Aorta (tissue), 5 donors: ENCODE measurements at places on chromosomes 16 and 17.
A peak's percentile ranks its signal among the peaks of the same experiment; 100 is the strongest.

GRCh38 chr17:75557852-75558665 lies 29.5 kb upstream of the MYO15B start:
- H3K4me3 ChIP-seq = no peak overlapping the region
- no peaks in the 10 kb centered on the region for H3K4me1 ChIP-seq
- H3K27me3 ChIP-seq = no peaks in the 10 kb centered on the region

DNA sequence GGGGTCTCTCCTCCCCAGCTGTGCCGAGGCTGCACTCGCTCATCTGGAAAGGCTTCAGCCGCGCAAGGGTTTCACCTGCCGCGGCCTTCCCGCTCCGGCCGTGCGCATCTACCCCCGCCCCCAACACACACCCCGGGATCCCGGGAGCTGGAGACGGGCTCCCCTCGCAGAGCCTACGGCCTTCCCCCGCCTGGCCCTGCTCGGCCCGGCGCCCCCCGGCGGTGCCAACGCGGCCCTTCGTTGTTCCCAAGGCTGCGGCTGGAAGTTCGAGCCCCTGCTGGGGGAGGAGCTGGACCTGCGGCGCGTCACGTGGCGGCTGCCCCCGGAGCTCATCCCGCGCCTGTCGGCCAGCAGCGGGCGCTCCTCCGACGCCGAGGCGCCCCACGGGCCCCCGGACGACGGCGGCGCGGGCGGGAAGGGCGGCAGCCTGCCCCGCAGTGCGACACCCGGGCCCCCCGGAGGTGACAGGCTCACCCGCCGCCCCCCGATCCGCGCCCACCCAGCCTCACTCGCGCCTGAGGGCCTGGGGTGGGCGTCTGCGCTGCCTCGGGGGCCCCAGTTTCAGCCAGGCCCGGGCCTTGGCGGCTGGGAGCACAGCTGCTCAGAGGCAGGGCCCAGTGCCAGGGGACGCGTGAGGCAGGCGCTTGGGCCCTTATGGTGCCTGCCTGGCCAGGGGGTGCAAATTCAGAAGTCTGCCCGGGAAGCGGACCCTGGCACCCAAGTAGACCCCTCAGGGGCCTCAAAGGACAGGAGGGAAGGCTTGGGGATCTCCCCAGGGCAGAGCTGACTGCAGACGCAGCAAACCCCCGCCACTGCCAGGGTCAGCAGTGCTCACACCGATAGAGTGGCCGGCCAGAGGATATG lies 11.2 kb downstream of the GALK1 start:
- no peak overlapping the region for H3K4me3 ChIP-seq
- no peak overlapping the region for H3K27ac ChIP-seq
- no peaks in the 10 kb centered on the region for H3K27me3 ChIP-seq
- peak; percentile 91 for DNase-seq

DNA sequence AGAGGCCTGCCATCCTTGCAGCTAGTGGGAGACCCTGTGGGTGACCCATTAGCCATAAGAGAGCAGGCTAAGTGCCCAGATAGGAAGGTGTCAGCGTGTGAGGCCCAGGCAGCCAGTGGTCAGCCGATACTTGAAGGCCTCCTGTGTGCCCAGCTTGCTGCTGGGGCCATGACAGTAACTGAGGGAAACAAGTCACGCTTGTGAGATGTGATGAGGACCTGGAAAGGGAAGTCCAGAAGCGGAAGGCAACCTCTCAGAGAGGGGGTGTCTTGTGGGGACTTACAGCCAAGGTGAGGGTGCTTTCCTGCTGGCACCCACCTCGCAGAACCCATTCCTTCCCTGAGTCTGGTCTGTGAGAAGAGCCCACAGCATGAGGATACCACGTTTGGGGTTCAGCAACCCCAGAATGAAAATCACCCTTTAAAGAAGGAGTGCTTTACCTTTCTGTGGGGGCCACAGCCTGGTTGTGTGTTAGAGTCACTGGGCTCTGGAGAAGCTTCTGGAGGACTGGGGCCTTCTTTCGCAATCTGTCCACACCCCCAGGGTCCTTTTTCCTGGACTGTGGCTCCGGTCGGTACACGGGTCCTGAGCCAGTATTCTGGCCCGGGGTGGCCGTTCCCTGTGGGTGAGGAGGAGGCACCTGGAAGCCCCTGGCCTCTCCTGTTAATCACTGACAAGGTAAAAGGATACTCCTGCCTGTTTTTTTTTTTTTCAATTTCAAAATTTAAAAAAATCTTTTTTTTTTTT lies 53.9 kb downstream of the PLCG2 start:
- no peaks in the 10 kb centered on the region for H3K4me1 ChIP-seq
- no peak overlapping the region for H3K27ac ChIP-seq
- no peaks in the 10 kb centered on the region for H3K36me3 ChIP-seq

- H3K27ac ChIP-seq = no peak overlapping the region
- H3K27me3 ChIP-seq = no peaks in the 10 kb centered on the region
- H3K4me3 ChIP-seq = no peak overlapping the region
- DNase-seq = no peak
Measured at GRCh38 chr17:18191967-18192366, 8.3 kb downstream of the ALKBH5 start.
